Activated CD4-positive, alpha-beta memory T cell treated with anti-CD3 and anti-CD28 coated beads for 36 hours (primary cell): ENCODE measurements at places on chromosomes 4 and X. TPM values are rescaled to one million over a fixed set of nuclear protein-coding genes. Genes with fewer than 3 reads are reported as not detected.

DNA sequence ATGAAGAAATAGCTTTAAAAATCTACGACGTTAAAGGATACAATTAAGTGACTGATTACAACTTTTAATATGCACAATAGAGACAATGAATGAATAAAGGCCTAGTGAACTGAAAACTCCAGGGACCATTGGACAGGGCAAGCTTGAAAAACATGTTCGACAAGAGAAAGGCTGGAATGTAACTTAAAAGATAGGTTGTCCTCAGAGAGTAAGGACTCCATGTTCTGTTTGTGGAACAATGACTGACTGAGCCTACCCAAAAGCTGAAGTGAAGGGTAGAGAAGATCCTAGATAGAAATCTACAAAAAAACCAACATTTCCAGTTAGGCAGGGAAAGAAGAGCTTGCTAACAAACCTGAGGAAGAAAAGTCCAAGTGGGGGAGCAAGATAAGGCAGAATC, 173.4 kb downstream of the NR3C2 start:
- DNase-seq = no peak

DNA sequence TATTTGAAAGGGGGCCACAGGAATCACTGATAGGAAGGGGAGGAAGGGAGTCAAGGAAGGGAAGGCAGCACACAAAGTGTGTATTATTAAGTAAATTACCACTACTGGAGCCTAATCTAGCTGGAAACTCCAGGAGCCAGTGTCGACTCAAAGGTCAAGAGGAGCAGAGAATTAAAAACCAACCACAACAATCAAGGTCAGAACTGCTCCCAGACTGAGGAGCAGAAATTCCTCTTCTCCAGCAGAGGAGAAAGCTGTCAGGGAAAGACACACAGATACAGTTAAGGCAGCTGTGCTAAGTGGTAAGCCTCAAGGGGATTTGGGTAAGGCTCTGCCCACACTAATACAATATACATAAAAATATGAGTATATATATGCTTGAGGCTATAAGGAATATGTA, 87.5 kb upstream of the PTPN13 start:
- DNase-seq = no peak

DNA sequence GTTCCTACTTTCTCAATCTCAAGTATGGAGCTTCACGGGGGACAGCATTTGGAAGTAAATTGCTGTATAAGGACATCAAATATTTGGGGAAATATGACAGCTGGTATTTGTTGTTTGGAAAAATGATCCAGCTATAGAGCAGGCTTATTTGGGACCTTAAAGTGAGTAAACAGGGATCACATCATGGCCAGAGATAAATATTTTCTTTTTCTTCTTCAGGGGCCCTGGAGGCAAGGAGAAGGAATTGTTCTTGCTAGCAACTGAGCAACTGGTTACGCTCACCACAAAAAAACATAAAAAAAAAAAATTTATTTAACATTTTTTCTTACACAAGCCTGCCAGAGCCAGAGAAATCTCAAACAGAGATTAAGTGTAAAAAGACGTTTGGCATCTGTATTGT, 277.2 kb upstream of the UGT8 start:
- DNase-seq = no peak

DNA sequence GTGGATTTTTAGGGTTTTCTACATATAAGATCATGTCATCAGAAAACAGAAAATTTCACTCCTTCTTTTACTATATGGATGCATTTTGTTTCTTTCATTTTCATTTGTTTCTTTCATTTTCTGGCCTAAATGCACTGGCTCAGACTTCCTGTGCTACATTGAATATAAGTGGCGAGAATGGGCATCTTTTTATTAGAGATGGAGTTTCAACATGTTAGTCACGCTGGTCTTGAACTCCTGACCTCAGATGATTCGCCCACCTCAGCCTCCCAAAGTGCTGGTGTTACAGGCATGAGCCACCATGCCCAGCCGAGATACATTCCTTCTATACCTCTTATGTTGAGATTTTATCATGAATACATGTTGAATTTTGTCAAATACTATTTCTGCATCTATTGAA, 61.8 kb downstream of the BRWD3 start:
- peak; percentile 22 for DNase-seq

- no peak for DNase-seq
Observed at GRCh38 chr4:175973027-175973923, 92.4 kb upstream of the WDR17 start.

DNA sequence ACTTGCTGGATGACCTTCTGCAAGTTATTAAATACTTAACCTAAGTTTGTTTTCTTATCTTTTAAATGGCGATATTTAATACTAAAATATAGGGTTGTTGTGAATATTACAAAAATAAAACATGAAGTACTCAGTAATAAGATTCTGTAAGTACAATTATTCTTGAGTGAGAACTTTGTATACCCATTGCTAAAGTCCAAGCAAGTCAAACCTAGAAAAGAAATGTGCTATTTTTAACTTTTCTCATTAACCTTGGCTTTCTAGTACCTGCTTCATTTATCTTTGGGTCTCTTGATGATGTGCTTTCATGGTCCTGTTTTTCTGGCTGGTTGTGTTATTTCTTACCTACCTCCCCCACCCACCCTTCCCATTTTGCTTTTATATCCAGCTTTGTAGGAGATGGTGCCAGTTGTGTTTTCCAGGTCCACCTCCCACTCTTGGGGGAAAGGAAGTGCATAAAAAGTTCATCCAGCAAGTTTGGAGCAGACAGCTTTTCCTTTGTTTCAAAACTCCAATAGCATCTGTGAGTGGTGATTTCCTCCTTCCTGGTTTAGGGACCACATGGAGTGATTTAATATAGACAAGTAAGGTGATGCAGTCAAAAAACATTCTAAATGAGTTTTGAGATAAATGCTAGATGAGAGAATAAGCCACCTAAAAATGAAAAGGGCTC, 7.5 kb upstream of the CXCL8 start:
- DNase-seq = no peak

DNA sequence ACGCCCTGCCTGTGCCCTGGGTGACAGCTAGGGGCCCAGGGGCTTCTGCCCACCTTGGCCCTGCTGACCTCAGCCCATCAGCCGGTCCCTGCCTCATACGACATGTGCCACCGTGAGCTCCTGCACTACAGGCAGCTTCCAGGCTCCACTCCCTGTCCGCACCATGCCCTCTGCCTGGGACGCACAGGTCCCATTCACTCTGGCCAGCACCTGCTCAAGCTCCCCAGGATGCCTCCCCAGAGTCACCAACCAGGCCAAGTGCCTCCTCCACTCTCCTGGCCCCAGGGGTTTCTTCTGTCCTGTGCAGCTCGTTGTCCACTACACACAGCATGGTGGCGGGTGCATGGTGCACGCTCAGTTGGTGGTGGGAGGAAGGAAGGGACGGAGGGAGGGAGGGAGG, 20.2 kb upstream of the MRFAP1 start:
- no peak for DNase-seq

DNA sequence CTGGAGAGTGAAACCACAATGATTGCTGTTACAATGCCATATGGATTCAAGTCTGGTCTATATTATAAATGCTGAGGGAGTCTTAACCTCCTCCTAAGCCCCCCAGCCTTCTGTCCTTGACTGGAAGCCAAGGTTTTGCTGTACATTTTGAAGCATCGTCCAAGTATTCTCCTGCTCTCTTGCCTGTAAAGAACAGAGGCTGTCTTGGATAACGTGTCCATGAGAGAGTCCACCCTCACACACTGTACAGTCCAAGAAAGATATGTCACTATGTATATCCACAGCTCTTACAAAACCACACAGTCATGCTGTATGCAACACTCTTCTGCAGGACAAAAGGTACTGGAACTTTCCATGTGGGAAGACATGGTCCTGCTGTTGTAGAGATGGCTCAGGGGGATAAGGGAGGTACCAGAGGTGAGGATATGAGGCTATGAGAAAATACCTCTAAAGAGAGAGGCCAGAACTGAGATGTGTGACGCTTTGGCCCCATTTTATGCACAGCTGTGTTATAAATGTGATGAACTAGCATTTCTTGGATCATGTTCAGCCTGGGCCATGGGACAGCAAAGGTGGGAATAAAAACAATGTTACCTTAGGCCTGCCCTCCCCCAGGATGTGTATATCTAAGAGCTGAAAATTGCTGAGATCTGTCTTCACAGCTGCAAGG, 678.6 kb downstream of the IQCM start:
- no peak for DNase-seq

- no peak for DNase-seq
Observed at GRCh38 chr4:13322681-13323101, 161.4 kb downstream of the RAB28 start.

DNA sequence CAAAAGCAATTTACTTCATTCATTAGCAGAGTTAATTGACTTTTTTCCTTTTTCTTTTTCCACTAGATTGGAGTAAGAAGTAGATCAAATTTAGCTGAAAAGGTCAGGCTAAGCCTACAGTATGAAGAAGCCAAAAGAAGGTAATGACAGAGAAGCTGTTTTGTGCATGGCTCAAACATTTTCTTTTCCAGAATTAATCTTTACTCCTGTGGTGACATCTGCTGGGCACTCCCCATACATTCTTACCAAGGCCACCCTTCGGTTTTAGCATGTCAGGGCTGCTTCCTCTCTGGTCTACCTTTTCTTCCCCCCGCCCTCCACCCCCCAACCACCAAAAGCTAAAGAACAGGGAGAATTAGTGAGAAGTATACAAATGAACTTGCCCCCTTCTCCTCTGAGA, 70.2 kb downstream of the CLDN22 start:
- DNase-seq = peak; percentile 23

GRCh38 chrX:78514852-78515251, 144.3 kb downstream of the RTL3 start:
- DNase-seq = no peak

GRCh38 chr4:147777456-147778091, 45.7 kb downstream of the ARHGAP10 start:
- no peak for DNase-seq

- no peak for DNase-seq
Observed at GRCh38 chr4:26013629-26014028, 99.6 kb downstream of the SMIM20 start.

DNA sequence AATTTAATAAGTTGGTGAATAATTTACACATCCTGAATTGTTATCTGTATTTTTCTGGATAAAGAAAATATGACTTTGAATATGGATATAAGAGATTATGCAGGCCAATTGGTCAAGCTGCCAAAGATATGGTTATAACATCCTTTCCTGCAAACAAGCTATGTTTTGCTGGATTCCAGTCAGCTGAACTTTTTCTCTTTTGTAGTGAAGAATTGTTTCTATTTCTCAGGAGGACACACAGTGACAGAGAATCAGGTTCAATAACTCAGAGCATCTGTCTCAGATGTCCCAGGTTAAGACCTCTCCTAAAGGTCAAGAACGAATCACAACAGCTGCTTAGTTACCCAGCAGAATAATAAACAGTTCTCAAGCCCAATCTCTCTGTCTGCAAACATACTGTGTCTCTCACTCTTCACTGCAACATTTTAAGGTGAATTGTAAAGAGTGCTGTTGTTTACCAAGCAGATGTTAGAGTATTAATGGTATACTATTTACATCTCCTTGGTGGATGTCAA, 189.5 kb upstream of the ANKRD50 start:
- DNase-seq = no peak

DNA sequence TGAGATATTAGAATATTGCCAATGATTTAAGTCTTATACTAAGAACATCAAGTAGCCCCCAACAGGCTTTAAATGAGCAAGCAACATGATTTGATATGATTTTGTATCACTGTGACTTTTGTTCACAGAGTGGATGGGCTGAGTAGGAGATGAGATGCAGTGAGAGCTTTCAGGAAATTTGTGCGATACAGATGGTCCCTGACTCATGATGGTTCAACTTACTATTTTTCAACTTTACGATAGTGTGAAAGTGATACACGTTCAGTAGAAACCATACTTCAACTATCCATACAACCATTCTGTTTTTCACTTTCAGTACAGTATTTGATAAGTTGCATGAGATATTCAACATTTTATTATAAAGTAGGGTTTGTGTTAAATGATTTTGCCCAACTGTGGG, 78.7 kb upstream of the NWD2 start:
- DNase-seq = no peak

- no peak for DNase-seq
Observed at GRCh38 chrX:68570598-68570997, 71.7 kb downstream of the YIPF6 start.

Gene GPR50
- total RNA-seq = not detected

Gene STPG2
- not detected for total RNA-seq
